ENCODE measurements at places on chromosomes 5 and 9.

DNA sequence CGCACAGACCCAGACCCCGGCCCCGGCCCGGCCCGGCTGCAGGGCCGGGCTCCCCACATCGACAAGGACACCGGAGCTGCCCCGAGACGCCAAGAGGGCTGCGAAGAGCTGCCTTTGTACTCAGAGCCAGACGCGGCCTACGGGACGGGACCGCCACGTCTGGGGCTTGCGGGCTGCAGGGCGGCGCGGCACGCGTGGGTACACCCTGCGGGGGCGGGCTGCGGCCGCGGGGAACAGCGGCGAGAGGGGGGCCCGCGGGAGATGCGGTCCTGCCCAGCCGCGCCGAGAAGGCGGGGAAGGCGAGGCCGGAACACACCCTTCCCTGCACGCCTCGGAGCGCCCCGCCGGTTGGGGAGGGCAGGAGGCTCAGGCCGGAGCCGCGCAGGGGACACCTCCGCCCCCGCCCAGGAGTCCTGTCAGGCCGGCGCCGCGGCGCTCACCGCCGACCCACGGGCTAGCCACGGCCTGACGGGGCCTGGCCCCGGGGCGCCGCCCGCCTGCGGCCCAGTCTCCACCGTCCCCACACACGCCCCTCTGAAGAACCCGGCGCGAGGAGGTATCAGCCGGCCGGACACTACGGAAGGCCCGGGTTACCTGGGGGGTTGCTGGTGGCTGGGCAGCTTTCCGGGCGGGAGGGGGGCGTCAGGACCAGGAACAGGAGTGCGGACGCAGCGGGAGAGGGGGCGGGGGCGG is 478 bp downstream of the RAB14 start:
- DNase-seq: peak; percentile 47

GRCh38 chr9:98406469-98406868 is 151.0 kb upstream of the TBC1D2 start:
- no peak for DNase-seq

DNA sequence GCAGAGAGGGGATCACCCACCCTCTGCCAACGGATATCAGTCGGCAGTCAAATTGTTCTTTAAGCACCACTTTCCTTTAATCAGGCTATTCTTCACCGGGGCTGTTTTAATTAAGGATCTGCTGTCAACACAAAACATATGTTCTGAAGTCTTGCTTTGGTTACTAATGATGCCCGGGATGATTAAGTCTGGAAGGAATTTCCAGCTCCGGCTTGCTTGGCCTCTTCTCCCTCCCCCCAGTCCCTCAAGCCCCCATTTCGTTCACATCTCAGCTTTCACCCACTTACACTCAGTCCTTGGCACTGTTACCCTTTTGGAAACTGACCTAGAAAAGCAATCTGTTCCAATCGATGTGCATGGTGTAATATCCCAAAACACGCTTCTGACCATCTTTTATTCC is 74.7 kb downstream of the MSX2 start:
- DNase-seq: no peak

DNA sequence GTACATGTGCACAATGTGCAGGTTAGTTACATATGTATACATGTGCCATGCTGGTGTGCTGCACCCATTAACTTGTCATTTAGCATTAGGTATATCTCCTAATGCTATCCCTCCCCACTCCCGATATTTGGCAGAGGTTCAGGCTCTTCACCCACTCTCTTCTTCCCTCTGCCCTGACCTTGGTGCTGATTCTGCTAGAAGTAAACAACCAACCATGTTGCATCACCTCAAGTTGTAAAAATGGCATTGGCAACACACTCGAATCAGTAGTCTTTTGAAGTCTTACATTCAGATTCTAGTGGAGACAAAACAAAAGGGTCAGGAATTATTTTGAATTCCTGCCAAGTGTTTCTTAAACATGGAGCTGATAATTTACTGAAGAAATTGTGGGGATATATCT is 40.0 kb downstream of the PRR16 start:
- no peak for DNase-seq

GRCh38 chr5:72188166-72188565 is 80.9 kb downstream of the MAP1B start:
- DNase-seq: no peak

DNA sequence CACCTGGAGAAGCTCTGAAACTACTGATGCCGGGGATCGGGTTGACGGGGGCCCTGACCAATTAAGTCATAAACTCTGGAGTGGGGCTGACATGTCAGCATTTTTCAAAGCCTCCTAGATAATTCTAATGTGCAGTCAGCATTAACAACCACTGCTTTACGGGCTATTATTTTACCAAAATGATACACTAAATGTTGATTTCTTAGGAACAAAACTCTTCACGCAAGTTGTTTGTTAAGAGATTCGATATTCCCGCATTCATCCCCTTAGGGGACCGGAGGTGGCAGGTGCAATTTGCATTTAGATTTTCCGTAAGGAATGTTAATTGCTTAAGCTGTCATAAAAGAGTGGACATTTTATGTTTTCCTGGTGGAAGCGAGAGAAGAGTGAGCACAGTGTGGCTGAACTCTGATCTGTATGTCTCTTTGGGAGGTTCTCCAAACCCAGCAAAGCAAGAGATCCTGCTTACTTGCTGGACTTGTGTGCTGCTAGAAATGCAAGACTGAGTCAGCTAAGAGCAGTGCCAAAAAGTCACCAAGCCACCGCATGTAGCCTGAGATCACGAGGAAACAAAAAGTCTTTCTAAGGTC is 77.6 kb downstream of the UGCG start:
- peak; percentile 58 for DNase-seq

DNA sequence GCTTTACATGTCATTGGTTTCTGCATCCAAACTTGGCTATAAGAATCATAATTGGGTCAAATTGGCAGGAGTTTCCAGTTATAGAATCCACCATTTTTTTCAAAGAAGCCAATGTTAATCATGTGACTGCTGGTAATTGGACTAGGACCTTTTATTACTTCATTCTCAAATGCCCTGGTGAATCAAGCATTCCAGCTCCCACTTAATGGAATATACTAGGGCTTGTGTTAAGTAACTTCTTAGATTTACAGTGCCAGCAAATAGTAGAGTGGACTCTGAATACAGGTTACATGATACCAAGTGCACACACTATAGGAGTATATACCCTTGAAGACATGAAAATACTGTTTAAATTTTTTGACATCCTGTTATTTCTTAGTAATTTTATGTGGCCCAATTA is 96.7 kb downstream of the NUDT12 start:
- DNase-seq: no peak

- DNase-seq: no peak
Observed at GRCh38 chr5:1431021-1431811, 14.0 kb downstream of the SLC6A3 start.

DNA sequence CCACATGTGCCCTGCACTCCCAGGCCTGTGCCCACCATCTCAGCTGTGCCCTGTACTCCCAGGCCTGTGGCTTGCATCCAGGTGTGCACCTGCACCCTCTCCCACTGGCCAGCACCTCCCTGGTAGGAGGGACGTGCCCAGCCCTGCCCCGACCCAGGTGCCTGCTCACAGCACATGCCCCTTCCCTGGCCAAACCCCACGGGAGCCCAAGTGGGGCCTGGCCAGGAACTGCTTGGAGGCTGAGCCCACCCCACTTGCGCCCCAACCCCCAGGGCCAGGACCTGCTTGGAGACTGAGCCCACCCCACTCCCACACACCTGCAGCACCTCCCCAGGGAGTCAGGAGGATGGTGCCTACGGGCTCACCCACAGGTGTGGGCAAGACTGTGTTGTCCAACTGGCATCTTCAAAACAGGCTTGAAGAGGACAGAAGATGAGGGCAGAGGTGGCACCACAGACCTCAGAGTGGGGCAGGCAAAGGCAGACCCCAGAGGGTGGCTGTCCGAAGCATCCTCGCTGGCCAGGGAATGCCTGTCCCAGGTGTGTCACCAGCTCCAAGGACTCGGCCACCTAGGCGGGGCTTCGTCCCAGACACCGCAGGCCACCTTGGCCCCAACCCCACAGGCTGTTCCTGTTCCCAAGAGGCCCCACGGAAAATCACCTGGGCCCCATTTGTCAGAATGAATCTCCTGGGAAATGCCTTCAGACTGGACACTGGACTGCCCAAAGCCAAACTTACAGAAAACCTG is 10.8 kb downstream of the ZDHHC11B start:
- no peak for DNase-seq

GRCh38 chr9:135240871-135241311 is 153.4 kb downstream of the OLFM1 start:
- DNase-seq: no peak

- no peak for DNase-seq
Observed at GRCh38 chr9:6733257-6733656, 24.5 kb upstream of the KDM4C start.

DNA sequence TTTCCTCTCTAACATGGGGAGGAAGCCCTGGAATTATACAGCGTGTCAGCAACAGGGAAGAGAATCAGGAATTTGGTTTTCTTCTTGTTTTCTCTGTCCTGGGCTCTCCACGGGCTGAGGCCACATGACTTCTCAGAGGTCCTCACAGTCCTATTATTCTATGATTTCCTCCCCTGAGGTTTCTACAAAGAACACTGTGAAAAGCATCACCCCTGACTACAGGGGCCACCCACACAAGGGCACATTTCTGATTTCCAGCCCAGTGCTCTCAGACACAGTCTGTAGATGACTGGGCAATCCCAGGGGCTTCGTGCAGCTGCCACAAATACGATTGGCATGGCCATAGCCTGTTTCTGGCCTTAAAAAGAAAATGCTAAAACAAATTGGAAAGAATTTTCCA is 284.9 kb downstream of the CEMIP2 start:
- no peak for DNase-seq

- no peak for DNase-seq
Observed at GRCh38 chr9:15400281-15400941, 22.3 kb upstream of the SNAPC3 start.

DNA sequence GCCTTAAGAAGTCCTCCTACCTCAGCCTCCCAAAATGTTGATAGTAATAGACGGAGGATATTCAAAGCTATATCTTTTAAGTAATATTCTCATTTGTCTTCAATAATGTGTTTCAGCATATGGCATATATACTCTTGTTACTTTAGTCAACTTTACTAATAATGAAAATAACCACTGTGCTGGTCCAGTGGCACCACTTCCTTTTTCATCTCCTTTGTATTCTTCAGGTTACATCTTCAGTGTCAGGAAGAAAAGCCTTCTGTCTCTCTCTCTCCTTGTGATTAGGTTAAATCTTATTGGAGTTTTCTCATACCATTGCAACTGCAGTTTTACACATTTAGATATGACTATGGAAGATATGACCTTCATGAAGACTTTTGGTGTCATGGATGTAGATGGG is 31.3 kb downstream of the PARP8 start:
- no peak for DNase-seq

- DNase-seq: no peak
Observed at GRCh38 chr5:149796836-149797235, 66.7 kb downstream of the PPARGC1B start.

GRCh38 chr5:166571668-166572067 is 1719.8 kb upstream of the WWC1 start:
- DNase-seq: no peak

GRCh38 chr9:134858051-134858841 is 22.4 kb upstream of the FCN2 start:
- DNase-seq: peak; percentile 47

DNA sequence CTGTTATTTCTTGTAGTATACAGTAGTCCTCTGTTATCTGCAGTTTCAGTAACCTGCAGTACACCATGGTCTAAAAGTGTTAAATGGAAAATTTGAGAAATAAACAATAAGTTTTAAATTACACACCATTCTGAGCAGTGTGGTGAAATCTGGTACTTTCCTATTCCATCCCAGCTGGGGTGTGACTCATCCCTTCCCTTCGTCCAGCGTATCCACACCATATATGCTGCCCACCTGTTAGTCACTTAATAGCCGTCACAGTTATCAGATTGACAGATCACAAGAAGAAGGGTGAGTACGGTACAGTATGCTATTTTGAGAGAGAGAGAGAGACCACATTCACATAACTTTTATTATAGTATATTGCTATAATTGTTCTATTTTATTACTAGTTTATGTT is 28.9 kb downstream of the FAM151B start:
- DNase-seq: peak; percentile 93

DNA sequence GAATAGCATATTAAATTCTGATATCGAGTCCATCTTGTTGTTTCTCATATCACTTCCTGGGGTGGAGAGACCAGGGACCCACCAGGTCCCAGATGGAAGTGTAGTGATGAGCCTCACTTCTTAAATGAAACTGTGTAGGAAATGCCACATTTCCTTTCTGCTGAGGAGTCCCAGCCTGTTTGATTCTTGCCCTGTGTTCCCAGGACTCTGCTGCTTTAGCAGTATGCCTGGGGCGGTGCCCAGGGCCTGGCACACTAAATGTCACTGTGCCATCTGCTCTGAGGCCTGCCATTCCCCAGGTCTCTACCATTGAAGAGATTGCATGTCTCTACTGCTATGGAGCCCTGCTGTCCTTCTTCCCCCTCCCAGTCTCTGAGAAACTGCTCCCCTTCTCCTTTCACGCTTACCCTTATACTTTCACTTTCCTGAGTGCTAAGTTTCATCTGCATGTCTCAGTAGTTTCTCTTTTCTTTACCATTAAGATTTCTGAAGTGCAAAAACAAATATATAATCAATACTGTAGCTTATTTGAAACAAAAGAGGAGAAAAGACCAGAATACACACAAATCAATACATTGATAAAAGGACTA is 260.4 kb downstream of the GABRB2 start:
- DNase-seq: no peak

DNA sequence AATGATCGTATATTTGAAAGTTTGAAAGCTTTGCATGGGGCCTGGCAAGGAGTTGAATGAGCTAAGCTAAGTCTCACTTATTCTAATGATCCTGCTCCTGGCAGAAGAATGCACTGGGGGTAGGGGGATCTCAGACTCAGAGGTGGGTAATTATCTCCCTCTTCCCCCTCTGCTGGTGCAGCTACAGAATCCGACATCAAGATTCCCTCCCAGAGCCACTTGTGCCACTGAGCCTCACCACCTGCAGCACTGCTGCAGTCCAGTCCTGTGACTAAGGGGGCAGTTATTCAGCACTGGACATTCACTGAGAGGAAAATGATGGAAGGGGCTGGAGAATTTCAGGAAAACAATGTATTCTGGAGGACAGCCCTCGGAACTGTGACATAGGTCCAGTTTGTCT is 205.8 kb downstream of the DEPDC1B start:
- no peak for DNase-seq

DNA sequence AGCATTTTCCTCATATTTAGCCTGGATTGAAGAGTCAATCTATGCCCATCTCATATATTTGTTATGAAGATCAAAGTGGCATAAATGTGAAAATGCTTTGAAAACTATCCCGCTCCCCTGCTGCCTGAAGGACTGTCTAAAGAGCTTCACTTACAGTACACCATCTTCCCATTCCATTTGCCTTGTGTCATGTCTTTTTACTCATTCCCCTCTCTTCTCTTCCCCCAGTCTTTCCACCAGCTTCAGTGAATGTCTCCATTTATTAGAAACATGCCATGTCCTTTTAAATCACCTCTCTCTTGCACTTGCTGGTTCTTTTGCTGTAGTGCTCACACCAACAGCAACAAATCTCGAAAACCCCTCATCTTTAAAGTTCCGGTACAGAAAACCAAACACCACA is 192.7 kb upstream of the SGCD start:
- no peak for DNase-seq

GRCh38 chr5:137366526-137366925 is 132.6 kb downstream of the SPOCK1 start:
- DNase-seq: no peak

GRCh38 chr9:65426231-65426630 is 141.2 kb upstream of the FOXD4L5 start:
- no peak for DNase-seq
